Fibroblast of upper back skin (primary cell): ENCODE measurements at places on chromosomes 16 and 17.

DNA sequence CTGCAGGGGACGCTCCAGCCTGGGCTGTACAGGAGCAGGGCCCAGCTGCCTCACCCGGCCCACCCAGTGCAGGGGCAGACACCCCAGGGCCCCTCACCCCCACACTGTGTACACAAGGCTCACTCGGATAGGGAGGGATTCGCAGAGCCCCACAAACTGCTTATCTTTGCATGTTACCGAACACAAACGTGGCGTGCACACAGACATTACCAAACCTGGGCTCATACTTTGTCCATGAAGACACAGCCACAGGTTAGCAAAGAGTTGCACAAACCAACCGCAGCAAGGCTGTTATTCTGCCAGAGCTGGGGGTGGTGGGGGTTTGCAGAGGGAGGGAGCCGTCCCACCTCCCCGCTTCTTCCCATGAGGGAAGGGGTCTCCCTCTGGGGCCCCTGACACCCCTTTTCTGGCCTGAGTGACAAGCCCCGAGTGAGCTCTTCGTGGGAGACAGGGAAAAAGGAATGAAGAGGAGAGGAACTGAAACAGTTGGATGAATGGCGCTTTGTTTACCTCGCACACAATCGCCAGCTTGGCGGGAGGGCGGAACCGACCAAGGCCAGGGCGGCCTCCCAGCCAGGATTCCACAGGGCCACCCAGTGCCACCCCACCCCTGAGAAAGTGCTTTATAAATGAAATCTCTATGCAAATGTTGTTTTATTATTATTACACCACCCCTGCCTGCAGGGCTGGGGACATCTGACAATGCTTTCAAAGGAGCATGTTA lies 434 bp upstream of the CPSF4L start:
- peak; percentile 10 for DNase-seq

- no peak for DNase-seq
These were observed 295.0 kb downstream of the CEP112 start for GRCh38 chr17:65896889-65897288.

DNA sequence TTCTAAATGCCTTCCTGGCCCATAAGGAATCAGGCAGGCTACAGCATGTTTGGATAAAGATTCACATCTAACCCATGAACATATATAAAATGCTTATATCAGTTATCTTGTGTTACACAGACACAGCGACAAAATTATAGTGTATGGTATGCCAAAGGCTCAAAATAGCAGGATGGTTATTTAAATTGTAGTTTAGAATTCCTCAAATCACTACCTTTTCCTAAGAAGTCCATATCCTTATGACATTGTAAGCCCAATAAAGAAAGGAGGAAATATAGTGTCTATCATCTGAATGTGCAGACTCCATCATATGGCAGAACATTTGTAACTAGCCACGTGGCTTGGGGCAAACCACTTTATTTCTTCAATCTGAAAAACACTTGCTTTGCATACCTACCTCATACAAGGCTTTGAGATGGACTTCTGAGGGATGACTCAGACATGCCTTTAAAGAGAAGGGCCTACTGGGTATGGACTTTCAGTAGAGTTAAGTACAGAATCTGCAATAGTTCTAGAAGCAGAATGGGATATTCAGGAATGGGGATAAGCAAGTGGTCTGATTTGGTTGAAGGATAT lies 12.1 kb upstream of the DHX8 start:
- DNase-seq, result peak; percentile 28

DNA sequence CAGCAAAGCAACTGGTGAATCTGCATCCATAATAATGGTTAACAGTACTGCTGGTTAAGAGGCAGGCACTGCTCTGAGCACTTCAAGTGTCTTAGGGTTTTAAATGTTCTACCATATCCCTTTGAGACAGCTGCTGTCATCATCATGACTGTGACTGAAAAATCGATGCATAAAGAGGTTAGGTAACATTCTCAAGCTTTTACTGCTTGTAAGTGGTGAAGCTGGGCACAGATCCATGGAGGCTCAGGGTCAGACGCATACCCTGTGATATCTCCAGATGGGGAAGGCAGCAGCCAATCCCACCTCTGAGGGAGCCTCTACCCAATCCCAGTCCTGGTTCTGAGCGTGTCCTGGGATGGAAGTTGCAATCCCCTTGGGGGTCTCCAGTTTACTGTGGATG lies 57.6 kb upstream of the SOX9 start:
- DNase-seq, result no peak

DNA sequence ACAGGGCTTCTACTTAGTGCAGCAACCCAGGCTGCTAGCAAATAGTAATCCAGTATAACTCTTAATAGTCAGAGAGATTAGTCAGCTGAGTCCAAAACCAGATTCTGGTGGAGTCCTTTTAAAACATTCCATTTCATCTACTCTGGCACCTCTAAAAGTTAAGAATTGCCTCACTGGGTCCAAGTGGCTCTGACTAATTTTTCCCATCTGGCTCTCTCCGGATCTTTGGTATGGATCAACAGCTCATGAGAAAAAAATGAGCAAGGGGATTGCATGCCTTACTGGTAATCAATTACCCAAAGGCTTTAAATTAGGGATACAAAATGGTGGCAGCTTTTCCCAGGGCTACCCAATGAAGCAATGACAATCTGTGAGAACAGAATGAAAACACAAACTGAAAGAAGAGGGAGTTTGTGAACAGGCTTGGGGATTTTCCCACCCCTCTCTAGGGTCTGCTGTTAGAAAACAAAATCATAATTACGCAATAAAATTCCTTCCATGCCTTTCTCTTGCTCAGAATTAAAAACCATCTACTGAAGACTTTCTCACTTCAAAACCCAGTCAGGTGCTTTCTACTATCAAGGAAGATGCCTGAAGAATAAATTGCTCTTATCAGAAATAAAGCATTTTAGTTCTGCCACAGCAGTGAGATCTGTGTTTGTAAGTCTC lies 84.6 kb upstream of the PMFBP1 start:
- peak; percentile 90 for DNase-seq

GRCh38 chr17:69539781-69540319 lies 125.4 kb downstream of the MAP2K6 start:
- peak; percentile 71 for DNase-seq

DNA sequence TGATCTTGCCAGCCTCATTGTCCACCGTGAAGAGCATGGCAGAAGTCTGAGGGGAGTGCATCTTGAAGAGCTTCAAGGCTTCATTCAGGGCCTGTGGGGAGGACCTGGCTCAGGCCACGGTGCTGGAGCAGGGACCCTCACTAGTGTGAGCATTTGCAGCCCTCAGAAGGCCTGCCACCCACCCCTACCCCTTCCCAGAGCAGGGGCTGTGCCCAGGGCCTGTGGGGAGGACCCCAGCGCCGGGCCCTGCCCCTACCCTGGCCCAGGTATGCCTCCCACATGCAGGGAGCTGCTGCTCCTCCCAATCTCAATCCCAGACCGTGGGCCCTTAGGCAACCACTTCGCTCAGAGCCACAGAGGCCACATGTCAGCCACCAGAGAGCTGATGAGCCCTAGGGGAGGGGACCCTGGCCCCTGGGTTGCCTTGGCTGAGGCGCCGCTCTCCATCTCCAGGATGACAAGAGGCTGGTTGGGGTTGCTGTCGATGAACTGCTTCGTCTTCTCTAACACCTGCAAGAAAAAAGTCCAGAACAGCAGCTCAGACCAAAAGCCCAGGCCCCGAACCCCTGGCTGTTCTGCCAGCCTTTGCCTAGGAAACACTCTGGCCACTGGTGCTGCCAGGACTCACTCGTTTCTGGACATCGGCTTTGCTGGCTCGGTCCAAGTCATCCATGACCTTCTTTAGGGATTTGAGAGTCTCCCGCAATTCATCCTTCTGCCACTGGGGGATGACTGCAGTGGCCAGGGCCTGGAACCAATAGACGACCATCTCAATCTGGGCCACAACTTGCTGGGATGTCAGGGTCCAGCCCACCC lies 1.8 kb upstream of the EXOSC6 start:
- peak; percentile 19 for DNase-seq

DNA sequence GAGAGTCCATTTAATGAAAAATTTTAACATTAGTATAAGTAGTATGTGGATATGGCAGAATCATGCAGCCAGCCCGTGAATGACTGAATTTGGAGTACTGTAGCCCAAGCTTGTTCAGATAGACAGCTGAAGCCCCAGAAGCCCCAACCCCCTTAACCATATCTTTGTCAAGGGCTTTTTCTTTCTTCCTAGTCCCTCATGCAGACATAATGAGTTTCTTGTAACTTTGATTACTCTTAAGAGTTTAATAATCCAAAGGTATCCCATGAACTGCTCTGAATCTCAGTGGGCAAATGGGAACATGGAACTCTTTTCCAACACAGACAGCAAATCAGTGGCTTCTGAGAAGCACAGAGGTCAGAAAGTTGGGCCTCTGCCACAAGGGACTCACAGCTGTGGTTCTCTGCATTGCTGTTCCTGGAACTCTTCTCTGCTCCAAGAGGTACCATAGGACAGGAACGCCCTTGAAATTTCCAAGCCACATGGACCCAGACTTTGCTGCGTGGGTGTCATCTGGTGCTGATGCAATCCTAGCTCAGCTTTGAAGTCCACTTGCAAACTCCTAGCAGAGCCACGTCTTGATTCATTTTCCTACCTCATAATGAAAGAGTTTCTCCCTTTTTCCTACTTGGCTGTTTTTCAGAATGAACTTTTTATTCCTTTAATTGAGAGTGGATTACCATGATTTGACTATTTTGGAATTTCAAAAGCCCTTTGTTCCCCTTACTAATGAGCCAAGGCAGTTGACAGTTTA lies 18.1 kb downstream of the LYRM1 start:
- DNase-seq, result peak; percentile 60

DNA sequence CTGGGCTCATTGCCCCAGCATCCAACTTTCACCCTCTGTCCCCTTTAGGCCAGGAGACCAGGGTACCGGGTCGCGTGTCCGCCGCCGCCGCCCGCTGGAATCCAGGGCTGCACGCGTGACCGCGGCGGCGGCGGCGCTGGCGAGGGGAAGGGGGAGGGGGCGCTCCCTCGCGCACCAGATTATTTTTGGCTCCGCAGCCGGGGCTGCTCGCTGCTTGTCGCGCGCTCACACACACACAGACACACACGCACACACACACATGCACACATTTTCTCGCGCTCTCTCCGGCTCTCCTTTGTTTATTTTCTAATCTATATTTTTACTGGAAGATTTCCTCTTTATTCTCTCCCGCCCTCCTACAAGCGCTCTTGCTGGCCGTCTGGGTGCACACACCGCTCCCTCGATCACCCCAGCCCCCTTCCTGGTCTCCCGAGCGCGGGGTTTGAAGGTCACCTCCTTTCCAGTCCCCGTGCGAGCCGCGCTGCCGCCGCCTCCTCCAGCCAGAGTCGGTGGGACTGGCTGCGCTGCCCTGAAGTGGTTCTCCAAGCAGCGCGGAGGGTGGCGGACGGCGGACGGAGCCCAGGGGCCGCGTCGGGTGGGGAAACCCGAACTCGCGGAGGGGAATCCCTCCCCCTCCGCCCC lies 921.4 kb upstream of the EEF2KMT start:
- DNase-seq, result no peak

GRCh38 chr17:38403491-38403890 lies 24.8 kb upstream of the ARHGAP23 start:
- DNase-seq, result peak; percentile 57

GRCh38 chr16:6684076-6684673 lies 648.5 kb upstream of the RBFOX1 start:
- no peak for DNase-seq

- no peak for DNase-seq
These were observed 11.3 kb upstream of the DNASE1 start for GRCh38 chr16:3643095-3643730.

- no peak for DNase-seq
These were observed 28.7 kb upstream of the C16orf95 start for GRCh38 chr16:87345726-87346424.

DNA sequence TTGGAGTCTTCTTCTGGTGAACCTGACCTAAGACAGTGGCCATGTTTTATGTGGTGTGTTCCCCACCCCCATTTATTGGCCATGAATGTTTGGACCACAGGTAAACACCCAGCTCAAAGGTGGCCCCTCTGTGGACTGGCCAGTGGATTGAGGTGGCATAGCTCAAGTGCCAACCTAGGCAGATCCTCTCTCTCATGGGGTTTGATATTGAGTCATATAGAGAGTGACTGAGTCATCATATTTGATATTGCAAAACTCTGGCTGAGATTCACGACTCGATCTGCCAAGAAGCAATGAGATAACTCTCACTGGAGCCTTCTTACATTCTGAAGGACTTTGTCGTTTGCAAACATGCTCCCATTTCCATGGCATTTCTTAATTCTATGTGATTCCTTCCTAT lies 10.5 kb upstream of the TEKT3 start:
- DNase-seq, result peak; percentile 66

DNA sequence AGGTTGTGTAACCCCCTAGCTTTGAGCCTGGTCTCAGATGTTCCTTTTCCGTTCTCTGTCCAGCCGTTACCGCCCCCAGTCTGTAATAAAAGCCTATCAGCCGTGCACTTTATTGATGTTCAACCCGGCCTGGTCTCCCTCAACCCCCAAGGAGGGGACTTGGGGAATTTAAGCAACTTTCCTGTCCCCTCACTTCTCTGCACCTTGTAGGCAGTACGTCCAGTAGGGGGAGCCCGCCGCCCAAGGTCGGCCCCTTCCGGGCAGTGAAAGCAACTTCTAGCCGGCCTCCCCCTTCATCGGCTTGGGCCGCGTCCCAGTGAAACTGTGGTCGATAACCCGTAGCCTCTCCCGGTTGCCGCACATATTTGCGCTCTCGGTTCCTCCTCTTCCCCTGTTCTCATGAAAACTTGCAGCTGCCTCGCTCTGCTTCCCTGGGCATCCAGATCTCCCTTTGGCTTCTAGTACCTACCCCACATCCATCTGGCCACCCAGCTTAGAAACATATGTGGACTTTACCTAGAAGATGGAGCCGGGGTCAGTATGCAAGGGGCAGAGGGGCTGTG lies 7.9 kb downstream of the PNPO start:
- DNase-seq, result peak; percentile 85

DNA sequence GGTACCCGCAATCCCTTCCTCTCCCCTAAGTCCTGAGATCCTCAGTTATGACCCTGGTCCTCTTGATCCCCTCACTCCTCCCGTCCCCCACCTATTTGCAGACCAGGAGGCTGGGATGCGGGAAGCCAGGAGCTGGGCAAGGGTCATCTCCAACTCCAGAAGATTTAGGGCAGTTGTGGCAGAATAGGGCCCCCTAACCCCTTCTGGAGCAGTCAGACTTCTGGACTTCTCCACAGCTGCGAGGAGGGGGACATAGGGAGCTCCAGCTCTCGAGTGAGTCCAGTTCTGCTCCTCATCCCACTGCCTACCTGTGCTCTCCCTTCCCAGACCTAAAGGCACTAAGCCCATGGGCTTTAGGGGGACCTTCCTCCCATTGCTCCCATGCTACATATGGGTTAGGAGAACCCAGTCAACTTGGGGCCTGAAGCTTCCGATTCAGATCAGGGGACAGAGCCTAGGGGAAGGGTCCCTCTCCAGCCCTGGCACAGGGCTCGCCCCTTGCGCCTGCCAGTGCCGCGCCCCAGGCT lies 1.3 kb downstream of the WNK4 start:
- no peak for DNase-seq

GRCh38 chr16:8293413-8293812 lies 296.9 kb downstream of the TMEM114 start:
- no peak for DNase-seq

- DNase-seq, result peak; percentile 60
These were observed 863 bp downstream of the LIMD2 start for GRCh38 chr17:63698886-63699637.
